Bone marrow (tissue), 2 donors: ENCODE measurements at places on chromosomes 2 and 18.

- DNase-seq = no peak
These were observed 94.6 kb upstream of the SCG2 start for GRCh38 chr2:223696719-223697118.

GRCh38 chr2:72415241-72415661 is 267.6 kb upstream of the CYP26B1 start:
- no peak for DNase-seq

- no peak for DNase-seq
These were observed 73.8 kb downstream of the MAP3K20 start for GRCh38 chr2:173149491-173149890.

GRCh38 chr2:70718736-70719135 is 49.3 kb downstream of the ADD2 start:
- no peak for DNase-seq

GRCh38 chr2:236998758-236999157 is 86.9 kb upstream of the COPS8 start:
- DNase-seq = no peak

- DNase-seq = no peak
These were observed 46.9 kb upstream of the ARHGAP28 start for GRCh38 chr18:6682437-6683111.

GRCh38 chr2:65120990-65121693 is 8.8 kb downstream of the RAB1A start:
- DNase-seq = no peak

GRCh38 chr2:239302808-239303557 is 97.8 kb downstream of the HDAC4 start:
- peak; percentile 10 for DNase-seq
